Transverse colon (tissue), 4 donors: ENCODE measurements at places on chromosomes 3 and 15. TPM values are rescaled to one million over a fixed set of nuclear protein-coding genes. Genes with fewer than 3 reads are reported as not detected.
A peak's percentile ranks its signal among the peaks of the same experiment; 100 is the strongest.

The FAM131A gene
- total RNA-seq: 35.9 TPM

The NUP210 gene
- 6.0 TPM for total RNA-seq

The NEK11 gene
- 7.0 TPM for total RNA-seq

GRCh38 chr3:57597127-57597923 lies at the start of gene ARF4:
TSS of gene ARF4 (minus strand) at chr3:57597344. CDS start at chr3:57597140, 204 bp downstream.
- peak; percentile 100 for DNase-seq

The CLDN1 gene
- 0.82 TPM for total RNA-seq

GRCh38 chr3:129442486-129442885 lies 2.5 kb downstream of the IFT122 start:
- DNase-seq: no peak

The A4GNT gene
- total RNA-seq: not detected

The ASB14 gene
- not detected for total RNA-seq

GRCh38 chr3:169969174-169970095 lies 2.8 kb downstream of the SEC62 start:
- DNase-seq: no peak

DNA sequence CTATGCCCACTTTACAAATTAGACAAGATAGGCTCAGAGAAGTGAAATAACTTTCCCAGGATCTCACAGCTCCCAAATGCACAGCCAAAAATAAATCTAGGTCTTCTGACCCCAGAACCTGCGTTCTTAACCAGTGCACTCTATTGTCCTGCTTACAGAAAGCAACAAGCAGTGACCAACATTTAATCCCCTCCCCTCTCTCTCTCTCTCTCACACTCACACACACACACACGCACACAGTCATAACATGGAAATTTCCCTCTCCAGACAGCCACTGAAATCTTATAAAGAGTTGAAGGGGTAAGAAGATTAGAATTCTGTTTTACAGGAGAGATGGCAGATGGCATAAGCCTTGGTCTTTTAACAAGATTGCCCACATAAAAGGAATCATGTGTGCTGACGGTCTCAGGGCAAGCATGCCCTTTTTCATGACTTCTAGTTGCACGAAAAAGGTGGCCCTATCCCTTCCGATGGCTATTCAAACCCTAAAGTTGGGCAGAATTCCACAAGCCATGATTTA lies 29.4 kb downstream of the EOGT start:
- no peak for DNase-seq

- DNase-seq: no peak
Measured at GRCh38 chr15:89593018-89593417, 17.7 kb downstream of the TICRR start.

DNA sequence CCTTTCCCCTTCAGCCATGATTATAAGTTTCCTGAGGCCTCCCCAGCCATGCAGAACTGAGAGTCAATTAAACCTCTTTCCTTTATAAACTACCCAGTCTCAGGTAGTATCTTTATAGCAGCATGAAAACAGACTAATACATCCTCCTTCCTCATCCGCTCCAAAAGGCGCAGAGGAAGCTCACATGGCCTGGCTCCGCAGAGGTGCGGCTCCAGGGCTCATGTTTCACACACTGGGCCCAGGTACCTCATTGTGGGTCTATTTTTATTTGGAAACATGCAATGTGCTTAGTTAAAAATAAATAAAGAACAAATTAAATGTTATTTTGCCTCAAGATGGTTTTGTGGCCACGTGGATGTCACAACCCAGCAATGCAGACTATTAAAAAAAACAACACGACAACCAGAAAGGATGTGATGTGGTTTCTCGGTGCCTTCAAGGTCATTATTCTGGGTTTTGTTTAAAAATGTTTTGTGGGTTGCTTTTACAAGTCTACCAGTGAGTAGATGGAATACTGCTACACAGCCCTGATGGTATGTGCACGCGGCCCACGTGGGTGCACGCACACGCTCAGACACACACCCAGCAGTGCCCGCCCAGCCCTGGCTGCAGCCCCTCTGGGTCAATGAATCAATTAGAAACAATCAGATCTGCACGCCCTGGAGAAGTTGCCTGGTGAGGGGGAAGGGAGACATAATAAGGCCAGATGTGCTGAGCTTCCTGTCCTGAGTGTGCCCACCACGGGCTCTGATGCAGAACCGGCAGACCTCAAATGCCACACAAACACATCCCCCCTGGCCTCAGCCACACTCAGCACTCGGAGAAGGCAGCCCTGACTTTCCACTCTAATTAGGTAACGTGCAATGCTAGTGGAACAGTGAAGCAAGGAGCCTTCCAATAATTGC lies 140.1 kb downstream of the ADAMTS17 start:
- DNase-seq: no peak

DNA sequence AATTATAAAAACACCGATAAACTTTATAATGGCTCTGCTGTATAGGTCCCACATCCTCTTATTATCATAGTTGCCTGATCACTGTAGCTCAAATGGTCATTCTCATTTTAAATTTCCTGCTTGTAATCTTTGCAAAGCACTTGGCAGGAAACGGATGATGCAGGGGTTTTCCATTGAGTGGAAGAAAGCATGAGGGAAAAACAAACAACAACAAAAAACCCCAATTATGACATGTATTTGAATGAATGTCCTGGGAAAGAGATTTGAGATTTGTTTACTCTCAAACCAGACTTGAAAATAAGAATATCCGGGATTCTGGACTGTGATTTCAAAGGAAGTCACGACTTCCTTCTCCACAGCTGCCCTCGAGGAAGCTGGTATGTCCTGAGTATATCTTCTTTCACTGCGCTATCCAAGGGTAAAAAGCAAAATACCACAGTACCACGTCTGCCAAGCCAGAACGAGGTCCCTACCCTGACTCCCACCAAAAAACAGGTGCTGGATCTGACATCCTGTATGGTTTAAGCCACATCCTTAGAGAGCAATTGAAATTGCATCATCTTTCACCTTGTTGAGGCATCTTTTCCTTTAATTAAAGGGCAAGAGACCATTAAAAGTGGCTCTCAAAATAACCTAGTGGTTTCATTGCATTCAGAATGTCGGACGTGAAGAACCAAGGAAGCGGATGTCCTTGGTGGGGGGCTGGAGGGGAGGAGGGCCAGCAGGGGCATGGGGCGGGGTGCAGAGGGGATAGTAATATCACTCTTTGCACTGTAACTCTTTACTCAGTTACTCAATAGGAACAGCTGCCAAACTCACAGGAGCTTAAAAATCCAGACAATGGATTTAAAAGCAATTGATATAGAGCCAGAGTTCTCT lies 13.5 kb upstream of the TIPIN start:
- no peak for DNase-seq

DNA sequence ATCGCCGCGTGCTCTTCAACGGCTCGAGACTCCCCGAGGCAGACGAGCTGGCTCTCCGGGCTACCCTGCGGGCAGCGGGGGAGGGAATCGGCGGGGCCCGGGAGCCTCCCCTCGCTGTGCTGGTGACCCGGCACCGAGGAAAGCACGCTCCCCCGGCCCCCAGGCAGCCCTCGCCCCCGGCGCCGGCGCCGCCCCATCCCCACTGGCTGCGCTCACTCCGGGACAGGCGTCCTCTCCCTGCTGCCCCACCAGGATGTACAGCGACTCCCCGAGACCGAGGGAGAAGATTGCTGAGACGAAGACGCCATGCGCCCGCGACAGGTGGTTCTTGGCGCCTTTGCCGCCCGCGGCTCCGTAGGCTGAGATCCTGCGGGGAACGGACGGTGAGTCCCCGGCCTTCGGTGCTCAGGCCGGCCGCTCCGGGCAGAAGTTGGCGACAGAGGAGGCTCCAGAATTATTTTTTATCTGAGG lies 1.7 kb downstream of the LTK start:
- peak; percentile 30 for DNase-seq

DNA sequence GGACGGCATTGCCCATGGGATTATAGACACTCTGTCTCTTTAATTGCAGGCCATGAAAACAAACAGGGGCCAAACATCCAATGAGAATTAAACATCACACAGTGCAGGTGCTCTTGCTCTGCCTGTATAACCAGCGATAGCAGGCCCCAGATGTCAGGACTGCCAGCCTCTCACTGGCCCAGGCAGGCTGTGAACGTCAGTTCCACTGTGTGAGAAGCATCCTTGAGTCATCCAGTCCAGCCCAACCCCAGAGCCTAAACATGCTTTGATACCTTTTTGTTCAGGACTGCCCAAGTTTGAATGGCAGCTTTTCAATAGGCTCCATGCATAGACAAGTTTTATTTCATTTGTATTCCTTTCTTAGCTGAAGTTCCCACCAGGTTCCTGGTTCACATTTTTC lies 189.8 kb downstream of the SLCO3A1 start:
- no peak for DNase-seq
